ENCODE measurements at places on chromosomes 7 and 10. TPM values are rescaled to one million over a fixed set of nuclear protein-coding genes. Genes with fewer than 3 reads are reported as not detected.

DNA sequence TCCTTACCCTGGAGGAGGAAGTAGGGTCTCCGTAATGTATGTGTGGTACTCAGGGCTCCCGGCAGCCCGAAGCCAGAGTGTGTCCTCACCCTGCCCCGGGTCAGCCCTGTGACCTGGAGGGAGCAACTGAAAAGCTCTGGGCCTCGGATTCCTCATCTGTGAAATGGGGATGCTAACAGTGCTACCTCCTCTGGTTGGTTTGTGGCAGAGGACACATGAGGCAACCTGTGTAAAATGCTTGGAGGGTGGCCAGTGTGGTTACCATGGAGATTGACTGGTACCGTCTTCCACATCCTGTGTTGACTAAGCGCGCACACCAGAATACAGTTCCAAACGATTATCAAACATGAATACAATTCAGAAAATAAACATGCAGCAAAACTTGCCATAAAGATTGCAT lies 163.8 kb upstream of the KLF6 start:
- H3K4me1 ChIP-seq, result no peaks in the 10 kb centered on the region
- no peak for DNase-seq
- no peak overlapping the region for H3K27ac ChIP-seq
- no peaks in the 10 kb centered on the region for H3K27me3 ChIP-seq

MRPL43 gene
- total RNA-seq, result 59.7 TPM

GRCh38 chr7:47516985-47517600 lies 64.8 kb downstream of the TNS3 start:
- H3K4me3 ChIP-seq, result no peak overlapping the region
- no peaks in the 10 kb centered on the region for H3K27me3 ChIP-seq
- peaks cover 7% of the 10 kb centered on the region for H3K36me3 ChIP-seq
- no peak for DNase-seq

RARRES2 gene
- 144 TPM for total RNA-seq

RBP4 gene
- total RNA-seq, result 17.4 TPM

DNA sequence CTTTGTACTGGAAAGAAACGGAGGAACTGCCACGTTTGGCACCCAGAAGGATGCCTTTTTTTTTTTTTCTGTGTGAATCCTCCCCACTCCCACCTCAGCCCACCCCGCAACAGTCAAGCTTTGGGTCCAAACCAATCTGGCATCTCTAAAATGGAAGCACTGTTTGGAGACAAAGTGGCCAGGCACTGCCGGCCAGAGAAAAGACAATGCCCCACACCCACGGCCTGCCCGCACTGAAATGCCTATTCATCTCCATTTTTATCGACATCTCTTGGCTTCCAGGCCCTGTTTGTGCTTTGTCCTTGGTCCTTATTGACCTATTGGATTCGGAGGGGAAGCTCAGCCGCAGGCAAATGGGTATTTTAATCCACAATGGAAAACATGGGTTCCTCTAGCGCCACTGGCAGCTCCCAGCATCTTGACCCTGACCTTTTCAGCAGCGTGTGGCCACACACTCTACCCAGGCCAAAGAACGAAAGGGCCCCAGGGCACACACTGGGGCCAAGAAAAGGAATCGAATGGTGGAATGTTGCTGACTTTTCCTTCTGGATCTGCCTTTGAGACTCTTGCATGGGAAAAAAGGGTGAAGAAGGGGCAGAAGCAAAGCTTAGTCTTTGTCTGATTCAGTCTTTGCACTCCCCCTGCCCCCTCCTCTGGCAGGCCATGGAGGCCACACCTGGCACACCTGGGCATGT lies 162.6 kb upstream of the CDCA7L start:
- no peak for DNase-seq
- no peaks in the 10 kb centered on the region for H3K36me3 ChIP-seq
- H3K27ac ChIP-seq, result no peak overlapping the region
- H3K4me1 ChIP-seq, result peaks cover 10% of the 10 kb centered on the region

DNA sequence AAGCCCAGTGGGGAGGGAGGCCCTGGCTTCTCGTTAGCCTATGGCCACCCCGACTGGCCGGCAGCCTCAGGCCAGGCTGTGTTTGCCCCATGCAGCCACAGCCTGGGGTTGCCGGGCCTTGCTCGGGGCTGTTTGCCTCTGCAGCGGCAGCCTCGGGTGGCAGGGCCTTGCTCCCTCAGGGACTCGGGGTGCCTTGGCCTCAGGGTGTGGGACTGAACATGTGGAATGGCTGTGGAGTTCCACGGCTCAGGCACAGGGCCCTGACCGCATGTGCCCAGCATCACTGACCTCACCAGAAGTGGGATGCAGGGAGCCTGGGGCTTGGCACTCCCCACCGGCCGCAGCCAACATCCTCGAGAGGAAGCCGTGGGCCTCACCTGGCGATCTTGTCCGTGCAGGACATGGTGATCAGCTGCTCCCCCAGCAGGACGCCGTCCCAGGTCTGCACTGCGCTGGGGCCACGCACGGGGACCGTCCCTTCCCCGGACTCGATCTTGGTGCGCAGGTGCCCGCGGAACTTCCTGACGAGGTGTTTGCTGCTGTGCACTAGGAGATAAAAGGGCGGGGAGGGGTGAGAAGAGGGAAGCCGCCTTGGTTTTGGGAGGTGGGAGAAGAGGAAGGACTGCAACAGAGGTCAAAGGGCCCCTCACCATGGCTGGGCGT lies 160.5 kb downstream of the WDR37 start:
- H3K36me3 ChIP-seq, result no peaks in the 10 kb centered on the region
- DNase-seq, result no peak
- H3K27ac ChIP-seq, result no peak overlapping the region
- H3K27me3 ChIP-seq, result no peaks in the 10 kb centered on the region
- H3K4me3 ChIP-seq, result no peak overlapping the region
- H3K4me1 ChIP-seq, result no peaks in the 10 kb centered on the region

DNA sequence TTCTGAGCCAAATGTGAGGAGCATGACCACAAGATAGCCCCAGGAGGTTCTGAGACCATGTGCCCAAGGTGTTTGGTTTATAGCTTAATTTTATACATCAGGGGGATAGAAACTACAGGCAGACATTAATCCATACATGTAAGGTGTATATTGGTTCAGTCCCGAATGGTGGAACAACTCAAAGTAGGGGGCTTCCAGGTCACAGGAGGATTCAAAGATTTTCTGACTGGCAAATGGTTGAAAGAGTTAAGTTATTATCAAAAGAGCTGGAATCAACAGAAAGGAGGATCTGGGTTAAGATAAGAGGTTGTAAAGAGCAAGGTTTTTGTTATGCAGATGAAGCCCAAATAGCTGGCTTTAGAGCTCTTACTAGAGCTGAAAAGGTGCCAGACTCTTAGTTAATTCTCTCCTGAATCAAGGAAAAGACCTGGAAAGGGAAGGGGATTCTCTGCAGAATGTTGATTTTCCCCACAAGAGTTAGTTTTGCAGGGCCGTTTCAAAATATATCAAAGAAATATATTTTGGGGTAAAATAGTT lies 640.0 kb downstream of the IPMK start:
- H3K36me3 ChIP-seq, result no peaks in the 10 kb centered on the region
- DNase-seq, result no peak
- no peak overlapping the region for H3K27ac ChIP-seq

CYP2C19 gene
- total RNA-seq, result not detected

- no peak overlapping the region for H3K4me3 ChIP-seq
- DNase-seq, result no peak
- H3K27ac ChIP-seq, result no peak overlapping the region
- no peaks in the 10 kb centered on the region for H3K27me3 ChIP-seq
- H3K4me1 ChIP-seq, result peaks cover 27% of the 10 kb centered on the region
Measured at GRCh38 chr10:110355922-110356627, 51.4 kb upstream of the SMNDC1 start.

DNA sequence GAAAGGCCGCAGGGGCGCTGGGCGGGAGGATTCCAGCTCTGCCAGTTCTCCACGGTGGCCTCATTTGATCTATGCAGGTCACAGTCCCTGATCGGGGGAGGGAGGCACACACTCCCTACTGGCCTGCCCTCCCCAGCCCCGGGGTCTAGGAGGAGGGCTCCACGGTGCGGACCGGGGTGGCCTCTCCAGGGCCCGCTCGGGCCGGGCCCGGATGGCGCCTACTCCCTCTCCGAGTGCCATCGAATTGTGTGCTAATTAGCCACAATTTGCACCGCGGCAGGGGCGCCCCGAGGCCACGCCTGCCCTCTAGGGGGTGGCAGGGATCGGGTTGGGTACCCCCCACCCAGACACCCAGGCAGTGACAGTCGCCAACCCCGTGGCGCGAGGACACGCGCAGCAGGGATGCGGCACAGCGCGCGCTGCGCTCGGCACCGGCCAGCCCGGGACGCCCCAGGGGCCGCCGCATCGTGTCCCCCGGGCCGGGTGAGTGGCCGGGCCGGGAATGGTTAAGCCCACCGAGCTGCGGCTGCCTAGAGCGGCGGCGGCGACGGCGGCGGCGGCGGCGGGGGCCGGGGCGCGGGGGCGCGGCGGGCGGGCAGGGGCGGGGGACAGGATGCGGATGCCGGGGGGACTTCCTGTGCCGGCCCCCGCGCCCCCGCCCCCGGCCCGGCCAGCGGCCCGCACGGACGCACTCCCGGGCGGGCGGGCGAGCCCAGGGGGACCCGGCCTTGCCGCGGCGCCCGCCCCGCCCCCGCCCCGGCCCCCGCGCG lies at the start of gene ZNF853:
Gene ZNF853, plus strand, starts transcription at position 658 of the 770 bp plus-strand sequence. CDS start 565 bp downstream, outside the sequence.
- peaks cover 17% of the 10 kb centered on the region for H3K4me1 ChIP-seq
- no peaks in the 10 kb centered on the region for H3K36me3 ChIP-seq
- DNase-seq, result no peak
- peak within 1 kb of the TSS; percentile 46 for H3K27ac ChIP-seq

DNA sequence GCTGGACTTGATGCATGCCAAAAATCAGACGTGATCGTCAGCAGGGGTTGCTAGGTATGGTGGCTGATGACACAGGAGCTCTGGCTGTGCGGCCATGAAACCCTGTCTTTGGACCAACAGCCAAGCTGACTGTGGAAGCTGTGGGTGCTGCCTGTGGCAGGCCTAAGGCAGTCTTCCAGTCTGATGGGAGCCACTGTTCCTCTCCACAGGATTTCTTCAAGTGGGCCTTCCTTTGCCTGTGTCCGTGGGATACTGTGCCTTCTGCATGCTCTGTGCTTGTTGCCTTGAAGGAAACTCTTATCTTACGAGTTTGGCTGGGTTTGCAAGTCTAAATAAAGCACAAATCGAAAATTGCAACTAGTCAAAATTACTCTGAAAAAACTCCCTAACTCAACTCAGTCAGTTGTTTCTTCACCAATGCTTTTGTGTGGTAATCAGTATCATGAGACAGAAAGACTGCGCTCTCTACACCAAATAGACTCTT lies 101.9 kb upstream of the PDLIM1 start:
- peaks cover 32% of the 10 kb centered on the region for H3K36me3 ChIP-seq
- no peak overlapping the region for H3K27ac ChIP-seq
- no peak for DNase-seq

- no peak for DNase-seq
- H3K4me3 ChIP-seq, result no peak overlapping the region
- peaks cover 7% of the 10 kb centered on the region for H3K4me1 ChIP-seq
- no peaks in the 10 kb centered on the region for H3K27me3 ChIP-seq
- no peaks in the 10 kb centered on the region for H3K36me3 ChIP-seq
Measured at GRCh38 chr10:35770817-35771355, 128.8 kb upstream of the FZD8 start.

CYP26A1 gene
- total RNA-seq, result not detected

DNA sequence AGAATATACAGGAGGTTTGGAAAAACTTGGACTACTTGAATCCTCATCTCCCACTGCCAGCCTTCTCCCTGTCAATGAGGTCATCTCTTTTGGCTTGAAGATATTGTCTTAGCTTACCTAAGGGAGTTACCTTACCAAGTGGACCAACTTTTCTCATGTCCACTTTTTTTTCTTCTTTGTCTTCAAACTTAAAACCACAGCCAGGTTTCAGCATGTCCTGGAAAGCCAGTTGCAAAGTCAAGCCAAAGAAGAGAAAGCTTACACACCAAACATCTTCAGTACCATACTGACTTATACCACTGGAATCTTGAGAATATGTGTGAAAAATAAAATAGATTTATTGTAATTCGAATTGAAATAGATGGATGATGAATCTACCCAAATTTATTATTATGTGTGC lies 520.5 kb downstream of the HTR7 start:
- H3K36me3 ChIP-seq, result no peaks in the 10 kb centered on the region
- no peak overlapping the region for H3K27ac ChIP-seq
- no peaks in the 10 kb centered on the region for H3K27me3 ChIP-seq
- H3K4me1 ChIP-seq, result no peaks in the 10 kb centered on the region
- no peak overlapping the region for H3K4me3 ChIP-seq
- no peak for DNase-seq

CCDC172 gene
- total RNA-seq, result not detected

AMZ1 gene
- total RNA-seq, result 0.47 TPM

CRHR2 gene
- not detected for total RNA-seq

DNA sequence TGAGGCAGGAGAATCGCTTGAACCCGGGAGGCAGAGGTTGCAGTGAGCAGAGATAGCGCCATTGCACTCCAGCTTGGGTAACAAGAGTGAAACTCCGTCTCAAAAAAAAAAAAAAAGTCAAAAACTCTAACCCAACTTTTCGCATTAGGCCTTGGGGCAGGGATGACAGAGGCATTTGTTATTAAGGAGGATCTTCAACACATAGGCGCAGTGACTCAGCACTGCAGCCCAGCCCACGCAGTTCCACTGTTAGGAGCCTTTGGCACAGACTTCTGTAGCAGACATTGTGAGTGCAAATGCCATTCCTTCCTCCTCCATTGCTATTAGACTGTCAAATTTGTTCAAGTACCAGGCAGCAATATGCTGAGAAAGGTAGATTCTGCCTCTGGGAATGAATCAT lies 43.1 kb upstream of the KLHL7 start:
- no peak for DNase-seq
- no peak overlapping the region for H3K27ac ChIP-seq
- no peaks in the 10 kb centered on the region for H3K36me3 ChIP-seq
- H3K4me1 ChIP-seq, result no peaks in the 10 kb centered on the region
- H3K4me3 ChIP-seq, result no peak overlapping the region

- no peaks in the 10 kb centered on the region for H3K36me3 ChIP-seq
- peak; percentile 63 for DNase-seq
- no peaks in the 10 kb centered on the region for H3K27me3 ChIP-seq
Measured at GRCh38 chr10:31602541-31603234, 283.7 kb downstream of the ZEB1 start.

- peaks cover 3% of the 10 kb centered on the region for H3K27me3 ChIP-seq
- H3K4me1 ChIP-seq, result no peaks in the 10 kb centered on the region
- H3K4me3 ChIP-seq, result no peak overlapping the region
- H3K36me3 ChIP-seq, result no peaks in the 10 kb centered on the region
- no peak for DNase-seq
- no peak overlapping the region for H3K27ac ChIP-seq
Measured at GRCh38 chr7:108360058-108360800, 96.0 kb downstream of the NRCAM start.

GRCh38 chr10:1575481-1576244 lies 161.7 kb downstream of the ADARB2 start:
- H3K4me1 ChIP-seq, result no peaks in the 10 kb centered on the region
- DNase-seq, result no peak
- no peak overlapping the region for H3K27ac ChIP-seq
- no peaks in the 10 kb centered on the region for H3K36me3 ChIP-seq

DNA sequence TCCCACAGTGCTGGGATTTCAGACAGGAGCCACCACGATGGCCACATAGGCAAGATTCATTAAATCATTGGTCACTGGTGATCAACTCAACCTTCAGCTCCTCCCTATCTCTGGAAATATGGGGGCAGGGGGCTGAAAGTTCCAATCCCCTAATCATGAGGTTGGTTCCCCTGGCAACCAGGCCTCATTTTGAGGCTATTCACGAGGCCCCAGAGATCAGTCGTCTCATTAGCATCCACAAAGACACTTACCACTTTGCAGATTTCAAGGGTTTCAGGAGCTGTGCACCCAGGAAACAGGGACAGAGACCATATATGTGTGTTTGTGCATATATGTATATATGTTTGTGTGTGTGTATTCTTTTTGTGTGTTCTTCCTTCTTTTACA lies 7.7 kb upstream of the GUSB start:
- DNase-seq, result no peak
- no peaks in the 10 kb centered on the region for H3K27me3 ChIP-seq
- no peaks in the 10 kb centered on the region for H3K4me1 ChIP-seq

Data from lower lobe of right lung (tissue), 2 donors.